ENCODE measurements at places on chromosomes 6 and 20.

DNA sequence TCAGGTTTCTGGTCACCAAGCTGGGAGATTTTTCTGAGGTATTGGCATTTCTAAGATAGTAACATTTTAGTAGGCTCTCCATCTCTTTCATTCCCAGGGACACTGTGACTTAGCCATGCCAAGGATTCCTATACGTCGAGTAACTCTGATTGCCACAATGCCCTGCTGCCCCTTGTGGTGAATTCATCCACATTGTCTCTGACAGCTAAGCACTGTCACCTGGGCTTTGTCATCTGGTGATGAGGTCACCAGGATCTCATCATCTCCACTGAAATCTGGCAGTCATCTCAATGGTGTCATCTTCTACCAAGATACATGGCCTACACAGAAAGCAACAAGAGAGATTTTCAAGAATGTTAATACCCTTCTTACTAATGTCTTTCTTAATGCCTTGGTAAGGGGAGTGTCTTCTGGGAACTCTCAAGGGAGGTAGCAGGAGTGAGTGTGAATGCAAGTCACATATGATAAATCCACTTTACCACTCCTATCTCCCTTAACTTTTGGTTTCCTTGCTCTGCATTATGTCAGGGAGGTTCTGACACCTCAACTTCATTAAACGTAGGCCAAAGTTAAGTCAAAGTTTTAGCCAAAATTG lies 246.7 kb downstream of the CD109 start:
- peak; percentile 1 for DNase-seq

DNA sequence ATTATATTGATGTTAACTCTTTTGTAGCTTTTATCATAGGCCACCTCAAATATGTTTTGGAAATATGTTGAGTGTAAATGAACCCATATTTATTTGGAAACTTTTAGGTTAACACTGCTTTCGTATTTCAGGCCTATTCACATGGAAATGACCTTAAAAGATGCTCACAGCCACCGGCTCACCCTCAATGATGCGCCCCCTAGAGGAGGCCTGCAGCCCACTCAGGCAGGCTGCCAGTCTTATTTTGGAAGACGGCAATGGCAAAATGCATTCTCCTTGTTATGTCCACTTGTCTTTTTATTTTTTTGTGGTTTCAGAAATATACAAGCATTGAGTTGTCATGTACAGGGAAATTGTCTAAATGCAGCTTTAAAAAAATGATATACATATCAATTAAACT lies 869.7 kb downstream of the PHF3 start:
- peak; percentile 51 for DNase-seq

DNA sequence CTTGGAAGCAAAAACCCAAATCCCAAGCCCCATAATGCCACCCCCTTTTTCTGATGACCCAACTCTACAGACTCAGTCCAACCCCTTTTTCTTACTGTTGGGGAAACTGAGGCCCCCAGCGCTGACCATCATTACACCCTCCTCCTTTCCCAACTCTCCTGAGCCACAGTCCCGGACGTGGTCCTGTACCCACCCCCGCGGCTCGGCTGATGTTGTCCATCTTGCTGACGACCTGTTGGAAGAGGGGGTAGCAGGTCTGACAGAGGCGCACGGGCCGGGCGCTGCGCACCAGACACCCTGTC lies 533 bp downstream of the OSTM1 start:
- no peak for DNase-seq

- no peak for DNase-seq
These were observed 56.9 kb downstream of the CD164 start for GRCh38 chr6:109325400-109325801.

- DNase-seq, result no peak
These were observed 199.2 kb upstream of the NT5E start for GRCh38 chr6:85250586-85251220.

- DNase-seq, result peak; percentile 2
These were observed 1067.5 kb upstream of the MAP3K7 start for GRCh38 chr6:91654357-91654756.

GRCh38 chr20:31842471-31843157 lies 2.8 kb downstream of the FOXS1 start:
- DNase-seq, result no peak

DNA sequence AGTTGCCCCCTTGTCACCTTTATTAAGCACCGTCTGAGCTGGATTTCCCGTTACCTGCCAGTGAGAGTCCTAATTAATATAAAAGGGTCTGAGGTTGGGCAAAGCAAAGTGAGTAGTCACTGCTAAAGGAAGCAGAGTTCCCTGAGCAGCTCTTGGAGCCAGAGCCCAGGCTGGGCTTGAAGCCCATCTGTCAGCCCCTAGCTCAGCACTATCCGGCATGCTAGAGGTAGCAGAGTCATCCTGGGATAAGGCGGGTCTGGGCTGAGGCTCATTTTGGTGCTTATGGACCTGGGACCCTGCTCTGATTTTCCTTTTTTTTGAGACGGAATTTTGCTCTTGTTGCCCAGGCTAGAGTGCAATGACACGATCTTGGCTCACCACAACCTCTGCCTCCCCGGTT lies 46.2 kb downstream of the ADNP start:
- no peak for DNase-seq

DNA sequence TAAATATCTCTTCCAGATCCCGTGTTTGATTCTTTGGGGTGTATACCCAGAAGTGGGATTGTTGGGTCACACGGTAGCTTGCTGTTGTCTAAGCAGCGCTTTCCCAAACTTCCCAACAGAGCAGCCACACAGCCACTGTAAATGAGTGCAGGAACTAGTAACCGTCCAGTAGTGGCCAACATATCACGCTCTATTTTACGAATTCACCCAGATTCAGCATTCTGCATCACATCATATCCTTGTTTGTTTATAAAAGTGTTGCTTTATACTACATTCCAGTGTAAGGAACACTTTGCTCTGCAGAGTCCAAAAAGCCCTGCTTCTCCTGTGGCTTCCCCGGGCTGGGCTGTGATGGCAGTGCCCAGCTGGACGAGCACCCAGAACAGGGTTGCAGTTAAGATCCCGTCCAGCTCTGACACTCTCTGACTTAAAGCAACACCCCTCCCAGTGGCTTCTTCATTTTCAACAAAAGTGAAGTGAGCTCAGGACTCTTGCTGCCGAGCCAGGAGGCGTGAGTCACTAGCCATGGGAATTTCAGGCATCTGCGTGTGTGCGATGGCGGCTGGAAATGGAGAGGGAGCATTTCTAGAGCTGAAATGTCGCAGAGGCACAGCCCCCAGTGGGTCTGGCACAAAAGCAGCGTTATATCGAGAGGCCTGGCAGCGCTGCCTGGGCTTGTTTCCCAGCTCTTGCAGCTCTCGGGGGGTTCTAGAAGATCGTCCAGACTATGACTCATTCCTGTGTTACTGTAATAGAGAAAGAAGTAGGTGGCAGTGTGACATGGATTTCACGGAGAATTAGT lies 216.3 kb upstream of the ECI2 start:
- no peak for DNase-seq

DNA sequence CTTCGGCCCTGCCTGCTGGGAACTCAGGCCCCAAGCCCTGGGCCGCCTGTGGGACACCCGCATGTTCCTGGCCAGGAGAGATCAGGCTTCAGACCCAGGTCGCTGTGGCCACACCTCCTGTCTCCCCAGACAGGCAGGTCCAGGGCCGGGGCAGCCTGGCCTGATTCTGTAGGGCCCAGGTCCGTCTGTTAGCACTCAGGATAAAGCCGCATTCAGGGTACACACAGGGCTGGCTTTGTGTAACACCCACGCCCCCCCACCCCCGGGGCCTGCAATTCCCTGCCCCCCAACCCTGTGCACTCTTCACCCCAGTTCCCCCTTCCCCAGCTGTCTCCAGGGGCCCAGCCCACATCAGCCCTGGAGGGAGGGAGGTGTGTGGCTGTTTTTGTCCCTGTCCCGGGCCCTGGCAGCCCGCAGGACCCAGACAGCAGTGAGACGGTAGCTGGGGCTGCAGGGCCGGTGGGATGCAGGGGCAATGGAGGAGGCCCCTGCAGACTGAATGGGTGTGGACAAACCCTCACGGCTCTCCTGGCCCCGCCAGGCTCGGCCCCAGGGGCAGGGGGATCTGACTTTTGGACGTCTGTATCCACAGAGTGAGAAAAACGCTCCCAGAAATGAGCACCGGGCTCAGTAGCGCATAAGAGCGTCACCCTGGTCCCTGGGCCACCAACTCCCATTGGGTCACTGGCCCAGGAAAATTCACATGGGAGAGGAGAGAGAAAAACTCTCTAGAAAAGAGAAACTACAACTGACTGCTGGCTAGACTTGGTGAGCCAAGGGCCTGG lies 42.4 kb upstream of the ZBP1 start:
- no peak for DNase-seq

DNA sequence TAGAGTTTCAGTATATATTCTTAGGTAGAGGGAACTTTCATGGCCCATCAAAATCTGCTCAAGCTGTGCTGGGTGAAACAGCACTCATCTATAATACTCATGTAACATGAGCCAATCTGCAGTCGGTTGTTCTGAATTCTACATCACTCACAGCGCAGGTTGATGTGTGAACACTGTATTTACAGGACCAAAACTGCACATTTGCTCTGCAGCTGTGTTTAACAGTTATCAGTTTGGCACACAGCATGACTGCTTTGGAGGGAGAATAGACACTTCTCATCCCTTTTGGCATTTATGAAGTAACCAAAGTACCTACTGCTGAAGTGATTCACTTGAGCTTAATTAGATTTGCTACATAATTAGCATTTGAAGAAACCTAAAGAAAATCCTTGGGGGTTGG lies 225.1 kb downstream of the BCKDHB start:
- no peak for DNase-seq

- no peak for DNase-seq
These were observed 55.9 kb upstream of the UBR2 start for GRCh38 chr6:42507901-42508300.

DNA sequence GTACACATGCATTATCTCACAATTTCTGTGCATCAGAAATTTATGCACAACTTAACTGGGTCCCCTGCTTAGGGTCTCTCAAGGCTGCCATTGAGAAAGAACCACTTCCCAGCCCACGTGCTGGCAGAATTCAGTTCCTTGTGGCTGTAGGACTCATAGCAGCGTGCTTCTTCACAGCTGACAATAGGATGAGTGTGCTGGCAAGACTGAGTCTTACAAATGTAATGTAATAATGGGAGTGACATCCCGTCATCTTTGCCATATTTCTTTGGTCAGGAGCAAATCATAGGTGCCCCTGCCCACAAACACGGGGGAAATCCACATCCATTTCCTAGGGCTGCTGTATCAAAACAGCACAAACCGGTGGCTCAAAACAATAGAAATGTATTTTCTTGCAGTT lies 77.4 kb downstream of the FIG4 start:
- DNase-seq, result no peak

- DNase-seq, result no peak
These were observed 181.8 kb upstream of the MCHR2 start for GRCh38 chr6:100175814-100176310.

DNA sequence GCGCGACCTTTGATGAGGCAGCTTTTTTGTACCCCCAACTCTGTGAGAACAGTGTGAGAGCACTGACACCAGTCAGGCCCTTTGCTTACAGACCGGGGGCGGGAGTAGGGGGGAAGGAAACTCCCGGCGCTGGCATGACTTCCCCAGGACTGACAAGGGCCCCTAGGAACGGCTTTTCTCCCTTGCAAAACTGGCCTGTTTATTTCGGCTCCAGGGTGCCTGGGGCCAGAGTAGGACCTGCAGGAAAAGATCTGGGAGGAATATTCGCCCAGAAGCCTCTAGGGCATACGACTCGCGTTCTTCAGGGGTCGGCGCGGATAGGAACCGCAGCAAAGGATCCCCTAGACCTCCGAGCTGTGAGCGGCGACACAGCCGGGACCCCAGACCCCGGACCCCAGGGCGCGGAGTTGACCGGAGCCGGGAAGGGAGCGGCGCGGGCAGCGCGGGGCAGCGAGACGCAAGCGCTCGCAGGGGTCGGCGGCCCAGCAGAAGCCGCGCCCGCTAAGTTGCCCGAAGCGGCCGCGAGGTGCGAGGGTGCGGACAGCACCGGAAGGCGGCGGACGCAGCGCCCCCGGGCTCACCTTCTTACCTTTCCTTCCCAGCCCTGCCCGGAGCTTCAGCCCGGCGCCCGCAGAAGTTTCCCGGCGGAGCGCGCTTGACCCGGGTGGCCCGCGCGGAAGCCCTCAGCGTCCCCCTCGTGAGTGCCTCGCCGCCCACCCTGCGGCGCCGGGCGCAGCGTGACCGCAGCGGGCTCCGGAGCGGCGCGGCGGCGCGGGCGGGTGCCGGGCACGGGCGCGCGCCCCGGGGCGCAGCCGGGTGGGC lies at the start of gene POPDC3:
POPDC3 (minus strand) TSS at position 771 of the 822 bp plus-strand sequence. CDS start 18,105 bp downstream, outside the sequence.
- DNase-seq, result peak; percentile 5

- no peak for DNase-seq
These were observed 89.2 kb downstream of the UST start for GRCh38 chr6:148835920-148836441.

DNA sequence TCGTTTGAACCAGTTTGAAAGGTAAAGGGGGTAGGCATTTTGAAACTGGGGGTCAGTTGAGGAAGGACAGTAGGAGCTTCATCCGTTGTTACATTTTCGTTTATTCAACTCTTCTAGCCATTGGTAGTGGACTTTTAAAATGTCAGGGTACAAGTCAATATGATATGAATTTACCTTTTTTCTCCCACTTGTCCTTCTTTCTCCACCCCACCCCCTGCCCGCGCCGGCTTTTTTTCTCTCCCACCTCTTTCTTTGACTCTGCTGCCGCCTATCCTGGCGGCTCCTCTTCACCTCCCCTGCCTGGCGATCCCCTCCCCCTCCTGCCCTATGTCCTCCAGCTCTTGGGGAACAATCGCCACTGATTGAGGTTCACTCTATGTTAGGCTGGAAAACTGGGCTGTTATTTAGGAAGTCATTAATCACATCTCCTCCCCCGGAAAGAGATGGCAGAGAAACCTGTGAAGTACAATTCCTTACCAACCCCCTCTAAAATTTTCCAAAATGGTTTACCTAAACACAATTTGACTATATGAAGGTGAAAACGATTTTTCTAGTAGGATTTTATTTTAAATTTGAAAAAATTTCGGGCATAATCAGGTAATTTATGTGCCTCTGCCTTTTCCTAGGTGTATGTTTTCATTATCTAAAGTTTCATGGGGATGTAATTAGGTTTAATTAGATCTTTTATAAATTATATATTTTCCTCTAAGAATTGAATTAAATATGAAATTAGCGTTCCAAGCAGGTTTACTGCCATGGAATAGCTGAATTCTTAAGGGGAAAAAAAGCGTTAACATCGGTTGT lies 778 bp upstream of the LIN28B start:
- DNase-seq, result no peak

All from hematopoietic multipotent progenitor cell treated with erythropoietin and hydrocortisone succinate and interleukin-3 and kit ligand, for 4 days (in vitro differentiated cells).